ENCODE measurements at places on chromosomes 16 and 17.

DNA sequence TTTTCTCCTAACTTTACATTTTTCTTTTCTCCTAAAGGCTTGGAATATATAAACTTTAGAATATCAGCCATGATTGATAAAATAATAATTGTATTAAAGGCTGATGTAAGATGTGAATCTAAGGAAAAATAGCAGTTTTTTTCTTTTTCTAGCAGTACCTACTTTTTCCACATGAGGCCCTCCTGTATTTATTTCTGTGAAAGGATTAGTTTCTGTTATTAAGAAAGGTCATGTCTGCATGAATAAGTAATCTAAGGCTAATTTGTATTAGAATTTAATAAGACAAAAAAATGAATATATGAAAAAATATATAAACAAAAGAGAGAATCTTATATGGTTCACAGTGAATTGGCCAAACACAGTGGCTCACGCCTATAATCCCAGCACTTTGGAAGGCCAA lies 85.3 kb downstream of the STXBP4 start:
- DNase-seq, result no peak

DNA sequence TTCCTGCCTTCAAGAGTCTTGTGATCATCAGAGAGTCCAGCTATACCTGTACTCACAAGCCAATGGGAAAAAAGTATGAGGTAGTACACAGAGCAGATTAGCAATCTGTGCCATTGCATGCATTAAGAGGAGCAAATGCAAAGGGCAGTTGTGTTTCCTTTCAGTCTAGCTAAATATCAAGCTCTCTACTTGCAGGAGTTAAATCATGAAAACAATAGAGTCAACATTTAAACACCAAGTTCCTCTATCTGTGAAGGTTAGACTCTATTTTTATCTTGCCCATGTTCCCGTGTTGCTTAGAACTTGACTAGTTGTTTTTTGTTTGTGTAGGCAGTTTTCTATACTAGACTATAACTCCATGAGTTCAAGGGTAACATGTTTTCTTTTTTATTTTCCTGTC lies 4.7 kb upstream of the FAM20A start:
- DNase-seq, result no peak

- DNase-seq, result no peak
Observed at GRCh38 chr17:75611851-75612429, 21.3 kb upstream of the SMIM5 start.

GRCh38 chr17:75704963-75705875 lies 16.0 kb upstream of the ITGB4 start:
- no peak for DNase-seq

GRCh38 chr17:45227101-45227925 lies 5.6 kb downstream of the FMNL1 start:
- DNase-seq, result peak; percentile 41

- no peak for DNase-seq
Observed at GRCh38 chr17:64635647-64636305, 26.3 kb downstream of the SMURF2 start.

DNA sequence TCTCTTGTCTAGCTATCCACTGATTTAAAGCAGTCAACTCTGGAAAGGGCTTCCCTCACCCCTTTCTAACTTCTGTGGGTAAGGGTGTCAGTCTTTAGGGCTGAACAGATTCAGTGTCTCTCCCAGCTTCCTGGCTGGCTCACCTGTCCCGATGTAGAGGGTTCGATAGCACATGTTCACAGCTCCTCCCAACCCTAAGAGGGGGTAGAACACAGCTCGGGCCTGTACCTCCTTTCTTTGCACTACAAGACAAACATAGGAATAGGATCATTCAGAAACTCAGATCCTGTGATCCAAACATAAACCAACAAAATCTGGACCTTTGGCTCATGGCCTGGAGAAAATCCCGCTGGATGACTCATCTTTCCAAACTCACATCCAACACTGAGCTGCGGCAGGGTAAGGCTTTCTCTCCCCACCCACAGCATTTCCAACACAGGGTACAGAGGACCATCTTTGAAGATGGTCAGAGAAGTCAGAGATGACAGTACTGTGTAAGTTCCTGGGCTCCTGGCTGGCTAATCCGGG lies 5.8 kb upstream of the DHRS13 start:
- DNase-seq, result no peak
